ENCODE measurements at places on chromosomes 5 and 9.

DNA sequence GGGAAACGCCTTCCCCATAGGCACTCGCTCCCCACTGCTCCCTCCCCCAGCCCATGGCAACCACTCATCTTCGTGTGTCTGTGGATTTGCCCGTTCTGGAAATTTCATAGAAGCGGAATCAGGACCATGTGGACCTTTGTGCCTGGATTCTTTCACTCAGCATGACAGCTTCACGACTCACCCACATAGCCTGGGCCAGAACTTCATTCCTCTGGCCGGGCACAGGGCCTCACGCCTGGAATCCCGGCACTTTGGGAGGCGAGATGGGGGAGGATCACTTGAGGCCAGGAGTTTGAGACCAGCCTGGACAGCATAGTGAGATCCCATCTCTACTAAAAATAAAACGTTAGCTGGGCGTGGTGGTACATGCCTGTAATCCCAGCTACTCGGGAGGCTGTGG lies 12.1 kb upstream of the DIPK1B start:
- no peak for DNase-seq

- peak; percentile 36 for DNase-seq
Observed at GRCh38 chr9:76302947-76303550, 91.2 kb downstream of the RFK start.

DNA sequence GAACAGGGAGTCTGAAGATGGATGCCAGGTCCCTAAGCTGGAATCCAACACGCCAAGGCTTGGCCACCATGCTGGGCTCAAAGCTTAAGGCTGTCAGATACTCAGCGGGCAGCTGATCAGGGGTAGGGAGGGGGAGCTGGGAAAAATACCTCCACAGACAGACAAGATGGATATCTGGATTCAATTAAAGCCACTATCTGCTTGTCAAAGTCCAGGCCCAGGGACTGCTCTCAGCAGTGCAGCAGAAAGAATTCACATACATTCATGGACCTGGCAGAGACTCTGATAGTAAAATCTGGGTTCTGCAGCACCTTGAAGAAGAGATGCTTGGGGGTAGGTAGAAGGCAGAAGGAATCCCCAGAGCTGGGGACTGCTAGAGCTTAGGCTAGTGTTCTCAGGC lies 3.2 kb upstream of the RPP25L start:
- DNase-seq = no peak

GRCh38 chr9:107983181-107983603 lies 493.6 kb upstream of the KLF4 start:
- DNase-seq = no peak

DNA sequence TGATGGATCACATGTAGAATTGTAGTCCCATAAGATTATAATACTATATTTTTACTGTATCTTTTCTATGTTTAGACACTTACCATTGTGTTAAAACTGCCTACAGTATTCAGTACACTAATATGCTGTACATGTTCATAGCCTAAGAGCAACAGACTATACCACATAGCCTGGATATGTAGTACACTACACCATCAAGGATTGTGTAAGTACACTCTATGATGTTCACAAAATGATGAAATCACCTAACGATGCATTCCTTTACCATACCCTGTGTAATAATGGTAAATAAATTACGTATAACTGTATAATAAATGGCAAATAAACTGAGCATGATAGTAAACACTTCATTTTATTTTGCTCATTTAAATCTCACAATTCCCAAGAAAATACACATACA lies 60.3 kb downstream of the RICTOR start:
- no peak for DNase-seq

DNA sequence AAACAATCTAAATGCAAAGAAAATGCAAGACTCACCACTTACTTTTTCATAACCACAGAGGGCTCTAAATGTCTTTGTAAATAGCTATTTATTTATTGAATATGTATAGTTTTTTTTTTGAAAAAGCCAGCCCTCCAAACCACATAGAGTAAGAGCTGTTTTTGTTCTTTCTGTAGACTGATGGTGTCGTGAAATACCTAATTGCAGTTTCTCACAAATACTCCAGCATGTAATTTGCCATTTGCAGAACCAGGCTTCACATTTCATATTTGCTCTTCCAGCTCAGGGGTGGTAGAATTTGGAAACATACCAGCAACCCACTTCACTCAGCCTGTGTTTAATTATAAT lies 159.8 kb downstream of the TMC1 start:
- DNase-seq = no peak

DNA sequence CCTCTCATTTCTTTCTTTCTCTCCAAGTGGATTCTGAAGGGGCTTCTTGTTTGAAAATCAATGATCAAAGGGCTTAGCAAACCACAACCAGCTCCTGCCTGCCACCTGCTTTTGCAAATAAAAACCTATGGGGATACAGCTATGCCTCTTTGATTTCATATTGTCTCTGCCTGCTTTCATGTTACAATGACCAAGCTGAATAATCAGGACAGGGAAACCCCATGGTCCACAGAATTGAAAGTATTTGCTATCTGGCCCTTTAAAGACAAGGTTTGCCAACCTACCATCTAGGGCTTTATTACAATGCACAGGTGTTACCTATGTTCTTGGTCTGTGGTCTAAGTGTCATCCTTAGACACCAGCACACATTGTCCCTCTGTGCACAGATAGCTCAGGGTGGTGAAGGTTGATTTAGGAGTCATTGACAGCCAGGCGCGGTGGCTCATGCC lies 28.8 kb upstream of the PLIN2 start:
- DNase-seq = no peak

DNA sequence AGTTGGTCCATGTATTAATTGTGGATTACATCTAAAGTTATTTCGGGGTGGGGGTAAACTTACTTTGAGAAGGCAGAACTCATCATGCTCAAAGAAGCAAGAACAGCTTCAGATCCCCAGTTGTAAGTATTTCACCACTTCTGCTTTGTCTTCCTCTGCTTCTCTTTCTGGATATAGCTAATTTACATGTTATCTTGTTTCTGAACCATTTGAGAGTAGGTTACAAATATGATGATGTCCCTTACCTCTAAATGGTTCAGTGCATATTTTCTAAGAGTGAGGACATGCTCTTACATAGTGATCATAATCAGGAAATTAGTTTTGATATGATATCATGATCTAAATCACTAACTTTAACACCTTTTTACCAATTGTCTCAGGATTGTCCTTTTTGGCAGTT lies 11.9 kb downstream of the TRIO start:
- DNase-seq = no peak

All from neuronal stem cell (in vitro differentiated cells).